ENCODE measurements at places on chromosomes 5 and 9.

DNA sequence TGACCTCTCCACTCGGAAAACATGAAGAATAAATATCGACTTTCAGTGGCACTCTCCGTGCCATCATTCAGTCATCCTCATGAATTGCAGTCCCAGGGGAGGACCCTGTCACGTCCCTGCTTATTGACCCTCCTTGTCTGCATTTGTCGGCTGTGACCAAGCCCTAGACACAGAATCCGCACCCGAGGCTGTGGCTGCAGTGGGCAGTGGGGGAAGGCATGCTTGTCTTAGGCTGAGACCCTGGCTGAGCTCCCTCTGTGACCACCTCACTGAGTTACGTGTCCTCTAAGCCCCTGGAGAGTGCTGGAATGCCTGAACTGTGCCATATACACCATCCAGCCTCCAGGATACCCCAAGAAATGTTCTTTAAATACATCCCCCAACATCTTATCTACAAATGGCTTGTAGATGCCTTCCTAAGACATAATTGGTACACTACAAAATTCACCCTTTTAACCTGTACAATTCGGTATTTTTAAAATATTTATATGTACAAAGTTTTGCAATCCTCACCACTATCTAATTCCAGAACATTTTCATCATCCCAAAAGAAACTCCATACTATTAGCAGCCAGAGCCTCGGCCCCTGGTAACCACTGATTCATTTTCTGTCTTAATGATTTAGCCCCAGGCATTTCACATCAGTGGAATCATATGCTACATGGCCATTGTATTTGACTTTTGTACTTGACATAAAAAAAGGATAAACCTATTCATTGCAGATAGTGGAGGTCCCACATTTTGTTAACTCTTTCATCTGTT lies 80.8 kb upstream of the ICE1 start:
- DNase-seq, result no peak

GRCh38 chr5:92980491-92980890 lies 600.5 kb downstream of the NR2F1-AS1 start:
- no peak for DNase-seq

DNA sequence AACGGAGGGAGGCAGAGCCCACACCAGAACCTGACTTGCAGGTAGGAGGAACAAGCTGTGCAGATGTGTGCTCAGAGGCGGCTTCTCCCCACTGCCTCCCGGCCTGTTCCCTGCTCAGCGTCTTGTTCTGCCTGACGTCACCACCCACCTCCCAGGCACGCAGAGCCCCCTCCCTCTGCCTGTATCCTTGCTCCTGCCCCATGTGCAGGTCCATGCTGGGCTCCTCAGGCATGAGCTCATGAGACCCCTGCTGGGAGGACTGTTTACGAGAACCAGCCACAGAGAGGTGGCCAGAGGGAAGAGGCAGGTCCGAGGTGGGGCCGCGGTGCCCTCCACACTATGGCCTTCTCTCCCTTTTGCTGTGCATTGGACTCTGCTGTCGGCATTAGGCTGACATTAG lies 45.5 kb downstream of the SLC6A3 start:
- DNase-seq, result no peak

GRCh38 chr5:29051509-29051908 lies 2013.1 kb upstream of the CDH9 start:
- no peak for DNase-seq

DNA sequence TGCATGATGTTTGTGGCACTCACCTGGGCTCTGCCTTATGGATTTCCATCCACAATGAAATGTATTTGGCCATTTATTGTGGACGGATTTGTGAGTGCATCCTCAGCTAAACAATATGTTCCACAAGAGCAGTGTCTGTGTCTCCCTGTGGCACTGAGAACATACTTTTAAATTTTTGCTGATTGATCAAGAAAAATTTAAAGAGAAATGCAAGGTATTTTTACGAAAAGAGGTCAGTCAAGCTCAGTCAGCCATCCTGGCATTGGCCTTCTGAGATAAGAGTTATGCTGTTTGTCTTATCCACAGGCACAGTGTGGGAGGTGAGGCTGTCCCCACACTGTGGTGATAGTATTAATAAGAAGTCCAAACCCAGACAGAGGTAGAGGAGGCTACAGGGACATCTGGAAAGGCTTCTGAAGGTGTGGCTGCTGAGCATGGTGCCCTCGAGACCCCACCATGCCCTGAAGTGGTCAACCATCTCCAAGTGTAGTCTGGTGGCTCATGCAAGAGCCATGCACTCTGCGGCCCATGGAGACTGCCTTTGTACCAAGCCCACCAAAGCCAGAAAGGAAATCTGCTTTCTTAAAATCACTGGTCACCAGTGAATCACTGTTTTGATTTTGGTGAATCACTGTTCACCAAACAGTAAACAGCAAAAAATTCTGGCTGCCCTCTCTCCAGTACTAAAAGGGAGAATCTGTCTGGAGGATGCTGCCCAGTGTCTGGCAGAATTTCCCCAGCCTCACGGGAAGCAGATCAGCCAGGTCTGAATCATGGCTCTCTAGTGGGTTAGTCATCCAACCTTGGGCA lies 28.8 kb downstream of the SPOCK1 start:
- DNase-seq, result no peak

DNA sequence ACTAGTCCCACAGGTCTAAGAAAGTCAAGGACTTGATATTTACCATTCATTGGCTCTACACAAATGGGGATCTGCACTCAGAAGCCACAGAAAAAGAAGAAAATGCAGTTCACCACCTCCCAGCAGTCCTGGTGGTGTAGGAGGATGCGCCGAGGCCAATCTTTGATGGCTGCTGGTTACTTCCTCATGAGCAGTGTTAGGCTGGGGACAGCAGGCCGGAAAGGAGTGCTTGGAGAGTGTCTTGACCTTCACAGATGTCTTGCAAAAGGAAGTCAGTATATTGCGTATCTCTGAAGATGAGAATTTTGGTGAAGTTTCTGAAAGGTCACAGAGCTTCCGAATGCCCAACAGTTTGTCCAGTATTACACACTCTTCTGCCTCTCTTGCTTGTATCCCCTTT lies 597.0 kb downstream of the EBF1 start:
- no peak for DNase-seq

DNA sequence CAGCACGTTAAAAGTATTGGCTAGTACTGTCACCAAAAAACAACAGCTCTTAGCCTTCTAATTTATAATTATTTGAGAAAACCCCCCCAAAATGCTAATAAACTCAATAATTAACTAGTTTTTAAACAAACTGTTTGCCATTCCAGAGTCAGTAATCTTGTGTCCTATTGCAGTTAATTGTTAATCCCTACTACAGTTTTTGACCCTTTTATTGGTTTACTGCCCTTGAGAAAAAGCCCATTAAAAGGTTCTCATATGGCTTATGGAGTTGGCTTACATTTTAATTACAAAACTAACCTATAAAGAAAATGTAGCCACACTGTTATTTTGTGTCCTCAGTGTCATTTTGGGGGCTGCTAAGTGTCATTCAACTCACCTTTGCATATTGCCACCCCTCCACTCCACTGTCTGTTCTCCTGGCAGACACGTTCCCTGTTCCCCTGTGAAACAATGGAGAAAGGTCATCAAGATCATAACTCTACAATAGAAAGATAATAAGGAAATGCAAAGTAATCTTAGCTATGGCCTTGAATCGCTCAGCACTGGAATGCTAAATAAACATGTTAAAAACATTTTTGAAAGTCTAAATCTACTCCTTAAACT lies 51.6 kb upstream of the TXNDC8 start:
- DNase-seq, result no peak

- DNase-seq, result no peak
Measured at GRCh38 chr5:103487822-103488493, 74.6 kb downstream of the NUDT12 start.

DNA sequence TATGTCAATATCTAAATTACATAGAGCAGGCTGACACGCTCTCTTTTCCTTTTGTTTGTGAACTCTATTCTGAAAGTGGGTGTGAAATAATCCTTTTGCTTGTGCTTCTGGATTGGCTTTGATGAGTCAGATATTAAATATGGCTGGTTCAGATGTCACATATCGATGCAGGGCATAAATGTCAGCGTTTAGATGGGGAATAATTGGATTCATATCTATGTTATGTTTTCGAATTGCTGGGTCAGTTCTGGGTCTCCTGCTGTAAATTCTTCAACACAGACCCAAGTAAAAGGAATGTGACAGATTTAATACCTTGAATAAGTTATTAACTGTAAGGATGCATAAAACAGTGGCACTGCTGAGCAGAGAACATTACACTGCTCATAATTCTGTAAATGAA lies 118.7 kb upstream of the SNX2 start:
- DNase-seq, result no peak

GRCh38 chr5:61423487-61424145 lies 91.6 kb downstream of the ZSWIM6 start:
- no peak for DNase-seq

DNA sequence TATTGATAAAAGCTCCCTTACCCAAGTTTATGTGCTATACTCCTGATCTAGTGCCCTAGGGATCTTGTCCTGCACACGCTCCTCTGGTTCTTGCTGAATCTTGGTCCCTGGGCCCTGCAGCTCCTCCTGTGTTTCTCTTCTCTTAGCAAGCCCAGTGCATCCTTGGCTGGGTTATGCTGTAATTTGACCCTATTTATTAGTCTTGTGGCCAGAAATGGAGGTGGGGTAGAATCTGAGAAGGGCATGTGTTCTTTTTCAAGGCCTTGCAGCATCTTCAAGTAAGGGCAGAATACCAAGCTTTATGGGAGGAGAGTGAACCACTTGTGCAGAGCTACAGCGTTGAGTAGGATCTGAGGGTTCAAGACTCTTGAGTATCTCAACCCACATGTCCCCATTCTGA lies 366.8 kb downstream of the FAM170A start:
- no peak for DNase-seq

DNA sequence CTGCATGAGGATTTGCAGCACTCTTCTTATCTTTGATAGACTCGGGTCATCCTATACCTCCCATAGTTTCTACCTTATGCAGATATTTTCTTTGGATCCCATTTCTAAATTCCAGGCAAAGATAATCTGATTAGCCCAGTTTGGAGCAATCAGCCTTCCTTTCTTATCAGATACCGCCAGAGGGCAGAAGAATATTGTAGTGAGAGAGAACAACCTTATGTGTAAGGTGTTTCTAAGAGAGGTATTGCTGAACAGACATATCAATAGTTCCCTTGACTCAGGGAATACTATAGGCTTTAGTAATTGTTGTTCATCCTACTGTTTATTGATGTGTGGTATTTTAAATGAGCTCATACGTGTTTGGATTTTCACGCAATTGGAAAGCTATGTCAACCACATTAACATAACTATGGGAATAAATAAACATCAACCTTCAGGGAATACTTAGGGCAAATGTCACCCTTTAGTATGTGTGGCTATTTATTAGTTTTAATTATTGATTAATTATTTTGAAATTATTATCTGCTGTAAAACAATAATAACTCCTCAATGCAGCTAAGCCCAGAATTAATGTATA lies 1435.2 kb upstream of the CDH9 start:
- no peak for DNase-seq

GRCh38 chr5:41404757-41405156 lies 105.6 kb downstream of the PLCXD3 start:
- DNase-seq, result no peak

DNA sequence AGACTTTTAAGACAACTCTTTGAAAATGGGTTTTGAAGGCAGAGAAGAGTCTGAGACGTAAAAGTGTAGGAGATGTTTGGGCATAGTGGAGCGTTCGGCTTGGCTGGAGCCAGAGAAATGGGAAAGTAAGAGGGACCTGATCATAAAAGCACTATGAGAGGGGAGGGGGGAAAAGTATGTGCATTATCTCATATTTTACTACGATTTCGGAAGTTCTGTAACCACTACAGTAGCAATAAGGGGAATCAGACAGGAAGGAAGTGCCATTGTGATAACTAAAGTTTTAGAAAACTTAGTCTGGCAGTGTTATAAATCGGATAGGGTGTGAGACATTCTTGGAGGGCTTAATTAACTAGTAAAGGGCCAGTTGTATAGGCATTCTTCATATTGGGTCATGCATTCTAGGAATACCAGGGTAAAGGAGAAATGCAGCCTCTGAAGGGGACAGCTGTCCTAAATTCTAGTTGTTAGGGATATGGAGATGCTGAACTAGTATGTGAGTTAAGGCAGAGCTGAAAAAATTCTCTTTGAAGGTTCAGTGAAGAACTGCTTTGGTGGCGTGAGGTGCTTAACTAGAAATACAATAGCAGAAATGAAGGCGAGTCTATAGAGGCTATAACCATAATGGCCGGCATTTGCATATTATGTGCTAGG lies 83.8 kb upstream of the FREM1 start:
- DNase-seq, result no peak

GRCh38 chr5:6713274-6714225 lies at the start of gene TENT4A:
TSS of gene TENT4A (plus strand) at chr5:6713432. CDS start at chr5:6713984, 552 bp downstream.
- DNase-seq, result no peak

- DNase-seq, result no peak
Measured at GRCh38 chr9:133701321-133701980, 36.7 kb downstream of the SARDH start.

DNA sequence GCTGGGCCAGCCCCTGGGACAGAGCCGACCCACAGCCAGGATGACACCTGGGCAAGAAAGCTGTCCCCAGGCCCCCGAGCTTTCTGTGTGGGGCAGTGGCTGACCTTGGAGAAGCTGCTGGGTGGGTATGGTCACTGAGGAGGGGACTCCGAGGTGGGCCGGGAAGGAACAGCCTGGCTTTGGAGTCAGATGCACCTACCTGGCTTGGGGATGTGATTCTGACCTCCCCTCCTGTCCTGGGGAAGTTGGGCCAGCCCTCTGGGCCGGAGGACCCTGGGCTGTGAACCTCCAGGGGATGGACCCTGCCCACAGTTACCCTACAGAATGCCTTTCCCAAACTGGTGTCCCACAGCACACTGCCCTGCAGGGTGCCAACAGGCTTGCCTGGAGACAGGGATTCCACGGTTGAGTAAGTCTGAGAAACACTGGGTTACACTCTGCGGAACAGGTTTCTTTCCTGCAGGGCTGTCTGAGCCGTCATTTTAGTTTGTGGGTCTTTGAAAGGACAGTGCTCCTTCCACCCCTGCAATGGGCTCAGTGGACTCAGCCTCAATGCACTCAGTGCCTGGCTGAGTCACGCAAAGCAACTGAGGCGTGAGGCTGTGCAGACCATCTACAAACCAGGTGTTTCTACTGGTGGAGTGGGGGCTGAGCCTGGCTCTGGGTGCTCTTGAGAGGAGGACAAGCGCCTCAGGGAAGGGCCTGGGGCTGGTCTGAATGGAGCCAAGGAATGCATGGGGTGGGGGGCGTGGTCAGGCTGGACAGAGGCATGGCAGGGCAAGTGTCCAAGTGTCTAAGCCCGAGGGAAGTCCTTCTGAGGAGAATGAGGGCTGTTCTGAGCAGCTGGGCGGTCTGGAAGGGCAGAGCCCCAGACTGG lies 41.3 kb upstream of the PHYKPL start:
- DNase-seq, result no peak

DNA sequence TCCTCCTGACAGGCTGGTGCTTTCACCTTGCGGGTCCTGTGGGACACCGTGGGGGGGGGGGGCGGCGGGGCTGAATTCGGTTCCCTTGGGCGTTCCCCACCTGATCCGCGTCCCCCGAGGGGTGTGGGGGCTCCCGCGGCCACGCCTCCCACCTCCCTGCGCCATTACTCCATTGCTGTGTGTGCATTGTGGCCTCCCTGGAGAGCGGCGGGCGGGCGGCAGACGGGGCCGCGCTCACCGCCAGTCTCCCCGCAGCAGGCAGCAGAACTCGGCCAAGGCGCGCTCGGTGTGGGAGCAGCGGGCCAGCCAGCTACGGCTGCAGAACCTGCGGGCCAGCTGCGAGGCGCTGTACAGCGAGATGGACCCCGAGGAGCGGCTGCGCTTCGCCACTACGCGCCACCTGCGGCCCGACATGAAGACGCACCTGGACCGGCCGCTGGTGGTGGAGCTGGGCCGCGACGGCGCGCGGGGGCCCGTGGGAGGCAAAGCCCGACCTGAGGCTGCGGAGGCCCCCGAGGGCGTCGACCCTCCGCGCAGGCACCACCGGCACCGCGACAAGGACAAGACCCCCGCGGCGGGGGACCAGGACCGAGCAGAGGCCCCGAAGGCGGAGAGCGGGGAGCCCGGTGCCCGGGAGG lies 145.3 kb downstream of the CACNA1B start:
- DNase-seq, result no peak
